ENCODE measurements at places on chromosomes 7 and 10.

GRCh38 chr10:29243066-29243465, 45.8 kb upstream of the LYZL1 start:
- no peak for DNase-seq

- no peak for DNase-seq
Measured at GRCh38 chr10:92799568-92799967, 48.8 kb upstream of the EXOC6 start.

- no peak for DNase-seq
Measured at GRCh38 chr7:105703207-105703930, 122.1 kb upstream of the EFCAB10 start.

GRCh38 chr10:23317416-23317815, 27.2 kb downstream of the C10orf67 start:
- no peak for DNase-seq

DNA sequence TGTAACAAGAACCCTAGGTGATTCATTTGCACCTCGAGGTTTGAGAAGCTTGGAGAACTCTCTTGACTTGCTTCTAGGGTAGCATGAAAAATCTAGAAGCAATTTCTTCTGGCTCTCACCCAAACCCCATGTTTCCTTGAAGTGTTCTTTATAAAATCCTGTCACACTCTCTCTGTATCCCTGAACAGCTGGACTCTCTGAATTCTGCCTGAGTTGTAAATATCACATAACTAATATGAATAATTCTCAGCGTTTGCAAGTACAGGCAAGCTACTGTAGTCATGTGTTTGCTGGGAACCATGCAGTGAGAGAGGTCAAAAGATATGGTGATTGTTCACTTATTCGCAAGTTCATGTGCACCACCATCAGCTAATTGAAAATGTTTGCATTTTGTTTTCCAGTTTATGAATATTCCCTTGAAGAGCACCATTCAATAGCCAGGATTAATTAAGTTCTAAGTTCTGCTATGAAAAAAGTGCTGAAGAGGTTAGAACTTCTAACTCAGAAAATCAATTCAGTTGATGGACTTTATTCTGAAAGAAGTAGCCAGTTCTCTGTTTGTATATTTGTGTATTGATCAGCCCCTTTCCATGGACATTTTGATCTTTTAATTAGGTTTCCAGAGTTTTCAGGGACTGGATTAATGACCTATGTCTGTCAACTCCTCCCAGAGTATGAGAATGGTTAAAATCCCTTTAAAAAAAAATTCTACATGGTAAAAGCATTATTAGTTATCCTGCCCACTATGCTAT, 243.0 kb downstream of the PLXDC2 start:
- DNase-seq, result no peak

DNA sequence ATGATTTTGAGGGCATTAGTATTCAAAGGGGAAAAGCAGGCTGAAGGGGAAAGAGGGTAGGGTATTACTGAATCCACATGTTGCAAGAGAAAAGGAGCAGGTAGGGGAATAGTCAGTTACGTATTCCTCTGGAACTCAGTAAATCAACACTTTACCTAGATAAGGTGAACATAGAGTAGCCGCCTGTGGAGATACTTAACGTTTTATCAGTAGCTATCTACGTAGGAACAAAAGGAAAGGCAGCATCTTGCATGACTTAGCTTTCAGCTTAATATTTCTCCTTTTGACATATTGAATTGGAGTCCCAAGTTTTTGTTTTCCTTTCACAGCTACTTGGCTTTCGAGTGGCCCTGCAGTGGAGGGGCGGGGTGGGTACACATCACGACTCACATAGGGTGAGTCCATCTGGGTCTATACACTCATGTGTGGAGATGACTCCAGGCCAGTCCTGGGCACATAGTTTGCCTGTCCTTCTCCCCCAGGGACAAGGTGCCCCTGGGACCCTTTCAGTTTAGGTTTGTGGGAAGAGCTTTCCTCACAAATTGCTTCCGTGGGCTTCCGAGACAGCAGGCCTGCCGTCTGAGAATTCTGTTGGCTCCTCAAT, 48.1 kb downstream of the CCNY start:
- DNase-seq, result no peak

- DNase-seq, result no peak
Measured at GRCh38 chr10:85548034-85548433, 818.6 kb downstream of the GRID1 start.

DNA sequence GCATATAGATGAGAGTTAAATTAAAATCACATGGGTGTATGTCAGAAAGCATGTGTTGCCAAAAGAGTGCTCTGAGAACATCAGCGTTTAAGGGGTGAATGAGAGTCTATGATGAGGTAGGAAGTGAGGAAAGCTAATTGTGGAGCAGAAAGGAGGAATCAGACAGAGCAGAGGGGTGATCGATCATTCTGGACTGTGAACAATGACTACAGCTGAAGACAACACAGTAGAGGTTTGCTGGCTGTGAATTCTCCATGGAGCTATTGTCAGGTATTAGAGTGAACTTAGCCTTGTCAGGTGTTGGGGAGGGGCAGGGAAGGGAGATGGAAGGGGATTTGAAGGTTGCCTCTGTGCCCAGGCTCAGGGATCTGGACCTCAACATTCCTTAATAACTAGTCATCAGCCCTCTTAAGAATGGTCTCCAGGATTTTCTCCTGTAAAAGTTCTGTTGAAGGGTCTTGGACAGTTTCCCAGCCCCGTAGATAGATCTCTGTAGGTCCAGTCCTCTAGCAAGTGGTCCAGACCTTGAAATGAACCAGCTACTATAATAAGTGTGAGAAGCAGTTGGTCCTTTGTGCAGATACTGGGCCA, 57.1 kb downstream of the KIF5B start:
- no peak for DNase-seq

DNA sequence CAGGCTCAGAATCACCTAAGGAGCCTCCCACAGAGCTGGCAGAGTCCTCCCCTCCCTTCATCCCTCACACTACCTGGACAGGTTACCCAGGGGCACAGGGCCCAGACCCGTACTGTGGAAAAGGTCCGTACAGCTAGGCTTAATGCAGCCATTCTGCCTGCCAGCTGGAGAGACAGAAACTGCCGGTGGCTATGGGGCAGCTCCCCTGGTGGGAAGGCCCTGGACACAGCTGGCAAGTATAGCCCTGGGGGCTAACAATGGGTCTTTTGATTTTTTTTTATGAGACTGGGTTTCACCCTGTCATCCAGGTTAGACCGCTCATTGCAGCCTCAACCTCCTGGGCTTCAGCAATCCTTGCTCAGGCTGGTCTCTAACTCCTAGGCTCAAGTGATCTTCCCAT, 68.3 kb downstream of the GNA12 start:
- no peak for DNase-seq

DNA sequence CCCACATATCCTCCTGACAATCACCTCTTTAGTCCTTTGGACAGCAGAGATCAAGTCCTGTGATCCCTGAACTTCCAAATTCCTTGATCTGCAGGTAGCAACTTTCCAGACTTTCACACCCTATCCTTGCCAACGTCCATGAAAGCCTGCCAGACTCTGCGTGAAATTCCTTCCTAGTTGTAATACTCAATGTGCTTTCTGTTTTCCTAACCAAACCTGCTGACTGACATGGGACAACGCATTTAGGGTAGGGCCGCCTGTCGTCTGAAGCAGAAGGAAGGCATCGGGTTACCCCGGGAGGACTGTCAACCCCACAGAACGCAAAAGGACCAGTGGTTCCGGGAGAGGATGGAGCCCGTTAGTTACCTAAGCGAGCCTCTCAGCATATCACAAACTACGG, 23.9 kb downstream of the ITGA8 start:
- DNase-seq, result no peak

- peak; percentile 28 for DNase-seq
Measured at GRCh38 chr7:151087245-151088018, 1.2 kb downstream of the AGAP3 start.

GRCh38 chr10:77071001-77071511, 566.6 kb downstream of the KCNMA1 start:
- no peak for DNase-seq

GRCh38 chr10:77106676-77107075, 530.9 kb downstream of the KCNMA1 start:
- DNase-seq, result no peak

DNA sequence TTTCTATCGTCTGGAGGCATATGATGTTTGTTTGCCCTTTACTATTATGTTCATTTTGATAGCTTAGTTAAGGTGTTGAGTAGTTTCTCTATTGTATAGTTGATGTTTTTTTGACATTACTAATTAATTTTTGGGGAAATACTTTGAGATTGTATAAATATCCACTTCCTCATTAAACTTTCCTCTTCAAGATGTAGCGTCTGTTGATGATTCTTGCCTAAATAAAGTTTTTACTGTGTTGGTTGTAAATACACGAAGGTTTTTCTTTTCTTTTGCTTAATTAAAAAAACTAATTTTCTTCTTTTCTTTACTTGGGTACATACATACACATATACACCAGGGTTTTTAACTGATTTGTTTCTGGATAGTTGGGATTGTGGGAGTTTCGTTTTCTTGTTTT, 8.5 kb downstream of the KMT2E start:
- no peak for DNase-seq

DNA sequence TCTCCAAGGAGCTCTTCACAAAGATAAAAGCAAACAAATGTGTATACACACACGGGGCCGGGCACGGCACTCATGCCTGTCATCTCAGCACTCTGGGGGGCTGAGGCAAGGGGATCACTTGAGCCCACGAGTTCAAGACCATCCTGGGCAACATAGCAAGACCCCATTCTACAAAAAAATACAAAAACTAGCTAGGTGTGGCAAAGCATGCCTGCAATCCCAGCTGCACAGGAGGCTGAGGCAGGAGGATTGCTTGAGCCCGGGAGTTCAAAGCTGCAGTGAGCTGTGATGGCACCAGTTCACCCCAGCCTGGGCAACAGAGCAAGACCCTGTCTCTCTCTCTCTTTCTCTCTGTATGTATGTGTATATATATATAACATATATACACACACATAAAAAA, 22.3 kb downstream of the TTYH3 start:
- DNase-seq, result peak; percentile 66

Measured in SHP77 treated with DMSO at 0.1 percent for 48 hours (cell line).